ENCODE measurements at places on chromosomes 1 and 21.
A peak's percentile ranks its signal among the peaks of the same experiment; 100 is the strongest.

DNA sequence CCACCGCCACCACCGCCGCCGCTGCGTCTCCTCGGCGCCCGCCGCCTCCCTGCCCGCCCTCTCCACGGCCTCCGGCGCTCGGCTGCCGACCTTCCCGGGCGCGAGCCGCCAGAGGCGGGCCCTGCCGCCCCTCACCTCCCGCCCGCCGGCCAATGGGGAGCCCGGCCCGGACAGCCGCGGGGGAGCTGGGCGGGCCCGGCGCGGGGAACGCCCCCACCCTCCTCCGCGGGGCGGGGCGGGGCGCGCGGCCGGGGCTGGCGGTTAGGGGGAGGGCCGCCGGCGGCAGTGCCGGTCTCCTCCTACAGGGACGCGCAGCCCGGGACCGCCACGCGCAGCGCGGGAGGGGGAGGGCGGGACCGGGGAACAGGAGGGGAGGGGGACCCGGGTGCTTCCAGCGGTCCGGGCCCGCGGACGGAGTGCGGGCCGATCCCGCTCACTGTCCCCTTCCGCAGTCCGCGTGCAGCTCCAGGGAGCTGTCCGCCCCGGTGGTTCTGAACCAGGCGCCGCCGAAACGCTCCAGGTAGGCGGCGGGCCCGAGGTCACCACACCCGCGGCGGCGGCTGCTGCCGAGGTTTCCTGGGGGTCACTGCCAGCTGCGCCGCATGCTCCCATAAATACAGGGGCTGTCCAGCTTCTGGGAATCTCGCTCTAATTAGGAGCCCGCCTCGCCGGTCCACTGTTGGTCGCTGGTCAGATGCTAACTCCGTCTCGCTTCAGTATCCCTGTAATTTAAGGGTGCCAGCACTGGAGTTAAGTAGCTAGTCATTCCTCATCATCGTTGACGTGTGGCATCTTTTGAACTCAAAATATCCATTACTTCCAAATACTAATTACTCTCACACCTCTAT lies at the start of gene PGBD5:
Gene PGBD5, minus strand, starts transcription at position 87 of the 848 bp plus-strand sequence. CDS start 404 bp downstream, outside the sequence.
- peak; percentile 76 for DNase-seq

- DNase-seq: no peak
Measured at GRCh38 chr1:224861339-224861716, 68.1 kb upstream of the DNAH14 start.

GRCh38 chr1:171263901-171264300 lies 15.6 kb downstream of the FMO1 start:
- no peak for DNase-seq

GRCh38 chr1:82268826-82269225 lies 468.1 kb downstream of the ADGRL2 start:
- no peak for DNase-seq

DNA sequence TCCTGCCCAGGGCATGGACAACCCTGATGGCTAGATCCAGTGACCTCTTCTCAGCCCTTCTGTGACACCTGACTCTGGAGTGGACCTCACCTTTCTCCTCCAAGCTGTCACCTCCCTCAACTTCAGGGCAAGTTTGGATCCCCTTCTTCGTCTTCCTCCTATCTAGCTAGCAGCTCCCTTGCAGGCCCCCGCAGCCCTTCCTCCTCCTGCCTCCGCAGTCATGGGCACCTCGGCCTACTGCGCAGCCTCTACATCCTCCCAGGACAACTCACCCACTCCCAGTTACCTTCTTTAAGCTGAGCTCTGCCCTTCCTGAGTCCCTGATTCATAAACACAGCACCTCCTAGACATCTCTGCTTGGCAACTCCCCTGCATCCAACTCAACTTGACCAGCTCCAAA lies 61.3 kb upstream of the ID3 start:
- no peak for DNase-seq

DNA sequence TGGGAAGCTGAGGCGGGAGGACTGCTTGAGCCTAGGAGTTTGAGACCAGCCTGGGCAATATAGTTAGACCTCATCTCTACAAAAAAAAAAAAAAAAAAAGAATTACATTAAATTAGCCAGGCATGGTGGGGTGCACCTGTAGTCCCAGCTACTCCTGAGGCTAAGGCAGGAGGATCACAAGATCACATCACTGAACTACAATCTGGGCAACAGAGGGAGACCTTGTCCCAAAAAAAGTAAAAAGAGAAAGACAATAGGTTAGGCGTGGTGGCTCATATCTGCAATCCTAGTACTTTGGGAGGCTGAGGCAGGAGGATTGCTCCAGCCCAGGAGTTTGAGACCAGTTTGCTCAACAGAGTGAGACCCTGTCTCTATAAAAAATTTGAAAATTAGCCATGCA lies 130.3 kb downstream of the TIAM1 start:
- DNase-seq: no peak

DNA sequence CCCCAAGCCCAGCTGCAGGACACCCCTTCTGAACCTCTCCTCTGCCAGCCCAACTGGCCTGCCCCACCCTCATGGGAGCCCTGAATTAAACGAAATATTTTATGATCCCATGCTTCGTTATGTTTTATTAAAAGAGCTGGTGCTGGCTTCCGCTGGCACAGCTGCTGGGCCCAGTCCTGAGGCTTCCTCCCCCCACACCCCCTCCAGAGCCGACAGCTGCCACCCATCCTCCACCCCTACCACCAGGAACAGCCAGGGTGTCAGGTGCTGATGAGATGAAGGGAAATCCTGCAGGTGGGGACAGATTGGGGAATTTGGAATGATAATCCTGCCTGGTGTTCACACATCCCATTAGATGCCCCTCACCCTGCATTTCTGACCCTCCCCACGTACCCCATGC lies 19.0 kb downstream of the IGSF21 start:
- no peak for DNase-seq

GRCh38 chr1:16905110-16905867 lies 9.5 kb downstream of the RNU1-2 start:
- peak; percentile 78 for DNase-seq

DNA sequence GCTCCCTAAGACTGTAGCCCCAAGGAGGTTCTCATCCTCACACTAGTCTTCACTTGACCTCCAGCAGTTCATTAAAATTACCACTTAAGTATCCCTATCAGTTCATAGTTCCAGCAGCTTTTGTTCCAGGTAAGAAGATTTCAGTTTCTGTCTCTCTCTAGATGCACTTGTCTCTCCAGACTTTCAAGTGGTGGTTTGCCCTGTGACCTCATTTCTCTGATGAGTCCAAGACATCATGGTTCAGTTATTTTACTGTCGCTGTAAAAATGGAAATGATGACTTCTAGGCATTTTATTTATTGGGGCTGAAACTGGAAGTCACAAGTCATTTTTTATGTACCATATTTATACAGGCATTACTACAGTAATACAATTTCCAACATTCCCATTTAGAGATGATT lies 17.9 kb upstream of the RGS18 start:
- no peak for DNase-seq

DNA sequence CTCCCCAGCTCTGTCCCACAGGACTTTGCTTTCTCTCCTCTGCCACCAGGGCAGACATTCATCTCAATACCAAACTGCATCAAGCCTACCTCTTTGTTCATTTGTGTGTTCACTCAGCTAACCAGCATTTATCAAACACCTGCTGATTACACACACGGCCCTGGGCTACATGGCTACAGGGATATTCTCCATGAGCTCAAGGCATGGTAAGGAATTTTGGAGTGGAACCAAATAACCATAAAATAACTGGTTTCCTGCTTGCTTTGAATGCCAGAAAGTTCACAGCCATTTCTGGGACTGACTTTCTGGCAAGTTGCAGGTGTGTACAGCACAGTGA lies 54.6 kb downstream of the LDLRAD2 start:
- no peak for DNase-seq

GRCh38 chr1:63665824-63666223 lies 72.6 kb downstream of the PGM1 start:
- DNase-seq: no peak
